Thoracic aorta (tissue), 2 donors: ENCODE measurements at places on chromosomes 1 and 21. TPM values are rescaled to one million over a fixed set of nuclear protein-coding genes. Genes with fewer than 3 reads are reported as not detected.

The IRF6 gene
- 4.1 TPM for total RNA-seq

- peaks cover 53% of the 10 kb centered on the region for H3K4me1 ChIP-seq
- H3K36me3 ChIP-seq: no peaks in the 10 kb centered on the region
- H3K4me3 ChIP-seq: peak overlapping the region; percentile 1
- no peaks in the 10 kb centered on the region for H3K27me3 ChIP-seq
Observed at GRCh38 chr1:87958201-87958600, 629.5 kb downstream of the LMO4 start.

- H3K36me3 ChIP-seq: no peaks in the 10 kb centered on the region
- DNase-seq: no peak
- H3K27me3 ChIP-seq: no peaks in the 10 kb centered on the region
- H3K4me1 ChIP-seq: no peaks in the 10 kb centered on the region
Observed at GRCh38 chr21:39661740-39662139, 49.0 kb downstream of the B3GALT5 start.

DNA sequence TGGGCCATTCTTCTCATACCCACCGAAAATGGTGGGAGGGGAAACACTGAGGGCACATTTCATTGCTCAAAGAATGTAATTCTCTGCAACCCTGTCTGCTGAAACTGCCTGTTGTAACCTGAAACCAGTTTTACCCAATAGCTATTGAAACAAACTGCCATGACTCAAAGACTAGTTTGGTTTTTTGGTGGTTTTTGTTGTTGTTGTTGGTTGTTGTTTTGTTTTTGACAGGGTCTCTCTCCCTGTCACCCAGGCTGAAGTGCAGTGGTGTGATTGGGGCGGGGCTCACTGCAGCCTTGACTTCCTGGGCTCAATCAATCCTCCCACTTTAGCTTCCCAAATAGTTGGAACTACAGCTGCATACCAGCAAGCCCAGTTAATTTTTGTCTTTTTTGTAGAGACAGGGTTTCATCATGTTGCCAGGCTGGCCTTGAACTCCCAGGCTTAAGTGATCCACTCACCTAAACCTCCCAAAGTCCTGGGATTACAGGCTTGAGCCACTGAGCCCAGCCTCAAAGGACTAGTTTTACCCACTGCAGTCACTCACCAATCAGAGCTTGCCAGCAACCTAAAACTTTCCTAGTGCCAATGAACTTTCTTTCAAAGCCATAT is 2.1 kb upstream of the IPP start:
- no peaks in the 10 kb centered on the region for H3K36me3 ChIP-seq
- no peak overlapping the region for H3K4me3 ChIP-seq
- H3K4me1 ChIP-seq: peaks cover 11% of the 10 kb centered on the region
- H3K27ac ChIP-seq: no peak overlapping the region
- DNase-seq: no peak
- no peaks in the 10 kb centered on the region for H3K27me3 ChIP-seq

The VHLL gene
- not detected for total RNA-seq

DNA sequence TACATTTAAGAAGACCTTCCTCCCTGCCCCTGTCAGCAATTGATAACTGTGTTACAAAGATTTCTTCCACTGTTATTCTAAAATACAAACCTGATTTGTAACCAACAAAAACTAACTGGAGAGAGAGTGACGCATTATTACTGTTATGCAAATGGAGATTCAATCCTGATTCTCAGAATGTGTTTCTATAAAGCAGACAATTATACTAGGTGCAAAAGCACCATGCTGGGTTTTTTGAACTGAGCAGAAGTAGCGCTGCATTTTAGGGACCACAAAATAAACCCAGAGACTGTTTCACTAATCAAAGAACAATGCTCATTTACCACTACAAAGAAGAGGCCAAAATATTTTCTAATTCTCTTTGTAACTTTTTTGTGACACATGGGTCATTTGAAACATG is 13.6 kb upstream of the GBP6 start:
- no peaks in the 10 kb centered on the region for H3K36me3 ChIP-seq
- H3K4me3 ChIP-seq: no peak overlapping the region
- DNase-seq: no peak
- no peak overlapping the region for H3K27ac ChIP-seq

DNA sequence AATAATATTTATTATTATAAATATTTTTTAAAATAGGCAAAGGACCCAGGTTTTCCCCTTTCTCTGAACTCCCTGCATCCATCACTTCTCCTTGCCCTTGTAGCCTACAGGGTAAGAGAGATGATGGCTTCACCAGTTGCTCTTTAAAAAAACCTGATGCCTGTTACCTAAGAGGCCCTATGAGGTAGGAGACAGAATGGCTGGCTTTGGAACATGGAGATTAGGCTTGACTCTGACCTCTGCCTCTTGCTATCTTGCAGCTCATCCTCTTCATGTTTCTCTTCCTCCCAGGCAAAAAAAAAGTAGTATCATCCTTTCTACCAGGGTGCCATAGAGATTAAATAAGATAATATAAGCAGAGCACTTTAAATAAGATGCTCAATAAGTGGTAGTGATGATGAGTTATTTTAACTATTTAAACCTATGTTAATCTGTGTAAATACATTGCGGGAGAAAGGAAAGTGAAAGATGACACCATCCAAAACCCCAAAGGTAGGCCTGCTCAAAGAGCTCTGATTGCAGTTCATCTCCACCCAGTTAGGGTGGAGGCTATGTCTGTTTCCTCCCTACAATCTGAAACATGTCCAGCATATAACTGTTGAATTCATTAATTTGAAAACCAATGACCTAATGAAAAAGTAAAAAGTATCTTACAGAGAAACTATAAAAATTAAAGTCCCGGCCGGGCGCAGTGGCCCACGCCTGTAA is 51.8 kb downstream of the RGS2 start:
- DNase-seq: no peak
- H3K36me3 ChIP-seq: no peaks in the 10 kb centered on the region
- H3K27me3 ChIP-seq: no peaks in the 10 kb centered on the region
- no peaks in the 10 kb centered on the region for H3K4me1 ChIP-seq

DNA sequence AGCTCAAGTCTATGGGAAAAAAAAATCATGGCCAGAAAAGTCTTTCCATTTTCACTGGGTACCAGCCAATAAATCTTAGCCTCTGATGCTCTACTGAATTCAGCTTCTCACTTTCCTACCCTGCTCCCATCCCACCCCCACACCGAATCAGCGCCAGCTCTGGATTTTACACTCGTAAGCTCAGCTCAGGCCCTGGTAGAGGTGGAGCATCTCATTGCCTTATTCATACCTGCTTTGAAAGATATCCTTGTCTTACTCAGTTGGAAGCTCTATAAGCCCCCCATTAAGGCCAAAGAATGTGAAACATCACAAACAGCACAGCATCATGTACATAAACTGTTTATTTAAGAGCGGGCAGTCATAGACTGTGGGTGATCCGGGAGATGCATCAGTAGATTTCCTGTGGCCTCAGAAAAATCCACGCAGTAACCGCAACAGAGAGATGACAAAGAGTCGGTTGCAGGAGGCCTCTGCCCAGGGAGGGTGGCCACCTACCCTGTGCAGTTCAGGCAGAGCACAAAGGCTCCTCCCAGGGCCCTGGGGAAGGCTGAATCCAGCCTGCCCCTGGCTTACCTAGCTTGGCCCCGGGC is 36.4 kb upstream of the ETS2 start:
- DNase-seq: no peak
- peak overlapping the region; percentile 13 for H3K4me3 ChIP-seq
- no peaks in the 10 kb centered on the region for H3K36me3 ChIP-seq
- peak overlapping the region; percentile 87 for H3K27ac ChIP-seq
- H3K27me3 ChIP-seq: no peaks in the 10 kb centered on the region
- H3K4me1 ChIP-seq: peaks cover 43% of the 10 kb centered on the region
